A673 (cell line): ENCODE measurements at places on chromosomes 3 and 15.

DNA sequence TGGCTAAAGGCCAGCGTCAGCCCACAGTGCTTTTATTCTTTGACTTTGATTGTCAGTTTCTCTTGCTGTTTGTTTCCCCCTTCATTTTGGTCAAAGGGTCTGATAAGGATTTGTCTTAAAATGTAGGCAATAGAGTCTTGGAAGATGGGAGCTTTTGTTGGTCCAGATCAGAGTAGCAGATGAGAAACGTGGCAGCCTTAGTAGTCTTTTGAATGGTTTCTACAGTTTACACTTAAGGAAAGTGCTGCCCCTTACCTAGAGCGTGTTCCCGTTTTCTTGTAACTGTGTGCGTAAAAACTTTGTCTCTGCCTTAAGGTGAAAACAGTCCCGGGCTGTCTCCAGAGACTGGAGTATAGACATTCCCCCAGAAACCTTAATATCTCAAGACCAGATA lies 630 bp downstream of the LXN start:
- DNase-seq, result no peak

- peak; percentile 24 for DNase-seq
These were observed 240.4 kb upstream of the TBL1XR1 start for GRCh38 chr3:177437513-177438337.

DNA sequence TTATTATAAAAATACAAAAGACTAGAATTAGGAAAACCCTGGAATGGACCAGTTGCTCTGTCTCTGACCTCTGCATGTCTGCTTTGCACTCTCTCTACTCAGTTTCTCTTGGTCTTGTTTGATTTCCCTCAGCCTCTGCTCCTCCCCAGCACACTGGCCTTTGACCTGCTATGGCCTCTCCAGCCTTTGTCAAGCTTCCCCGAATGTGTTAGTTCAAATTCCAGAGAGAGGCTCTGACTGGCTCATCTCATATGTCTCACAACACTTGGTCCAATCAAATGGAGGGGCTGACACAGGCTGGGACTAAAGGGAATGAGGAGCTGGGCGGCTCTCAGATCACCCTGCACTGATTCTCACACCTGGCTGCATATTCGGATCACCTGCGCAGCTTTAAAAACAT lies 52.4 kb upstream of the CMTM8 start:
- DNase-seq, result no peak

- DNase-seq, result no peak
These were observed 42.9 kb downstream of the KLF15 start for GRCh38 chr3:126314305-126314789.
